Endothelial cell (in vitro differentiated cells): ENCODE measurements at places on chromosomes 6 and 20.
A peak's percentile ranks its signal among the peaks of the same experiment; 100 is the strongest.

- peak; percentile 80 for DNase-seq
These were observed 1.1 kb upstream of the TMEM74B start for GRCh38 chr20:1185790-1186334.

DNA sequence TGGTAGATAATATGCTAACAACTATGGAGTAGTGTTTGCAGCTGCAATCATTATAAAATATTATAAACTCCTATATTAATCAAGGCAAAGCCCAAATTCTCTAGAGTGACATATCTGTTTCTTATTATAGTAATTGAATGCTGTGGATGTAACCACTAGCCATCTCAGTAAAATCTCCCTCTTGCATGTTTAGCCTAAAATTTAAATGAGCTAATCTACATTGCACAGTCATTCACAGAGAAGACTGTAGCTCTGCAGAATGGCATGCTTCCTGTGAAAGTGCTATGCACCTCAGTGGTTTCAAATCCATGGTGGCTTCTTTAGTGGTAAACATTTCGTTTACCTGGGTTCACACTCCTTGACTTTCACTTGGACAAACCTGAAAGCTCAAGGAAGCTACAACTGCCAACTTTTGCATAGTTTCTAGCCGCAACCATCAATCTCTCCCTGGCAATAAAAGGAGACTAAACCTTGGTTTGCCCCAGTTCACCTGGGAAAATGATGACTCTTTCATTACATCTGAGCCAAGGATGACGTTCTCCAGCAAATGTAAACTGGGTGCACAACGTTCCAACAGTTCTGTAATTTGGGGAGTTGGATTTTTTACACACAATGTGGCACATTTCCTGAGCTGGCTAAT, 47.2 kb downstream of the FILIP1 start:
- DNase-seq: no peak

GRCh38 chr20:62617711-62618483, 24.4 kb upstream of the SLCO4A1 start:
- no peak for DNase-seq

DNA sequence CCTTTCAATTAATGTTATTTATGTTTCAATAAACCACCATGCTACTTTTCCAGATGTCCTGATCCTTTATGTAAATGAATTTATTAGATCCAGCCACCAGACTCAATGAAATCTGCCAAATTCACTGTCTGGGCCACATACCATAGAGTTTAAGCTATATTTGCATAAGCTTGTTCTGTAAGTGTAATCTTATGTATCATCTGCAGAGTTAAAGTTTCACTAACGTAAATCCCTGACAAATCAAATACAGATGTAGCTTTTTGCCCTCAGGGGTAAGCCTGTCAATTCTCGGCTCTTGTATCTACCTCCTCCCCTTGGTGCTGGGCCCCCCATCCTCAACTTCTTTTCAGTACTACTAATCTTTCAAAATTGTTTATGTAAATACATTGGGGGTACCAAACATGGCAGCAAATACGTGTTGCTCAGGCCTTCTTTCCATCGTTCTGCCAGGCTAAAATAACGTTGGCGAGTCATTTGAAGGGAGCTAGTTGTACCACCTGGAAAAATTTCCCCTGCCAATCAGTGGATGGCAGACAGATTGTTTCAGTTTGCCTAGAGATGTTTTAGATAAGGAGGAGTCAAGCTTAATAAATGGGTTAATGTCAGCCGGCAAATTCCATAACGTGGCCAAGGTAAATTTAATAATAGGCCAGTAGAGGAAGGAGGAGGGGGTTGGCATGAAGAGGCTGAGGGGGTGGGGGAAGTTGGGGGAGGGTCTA, 79.6 kb downstream of the RPS12 start:
- no peak for DNase-seq

DNA sequence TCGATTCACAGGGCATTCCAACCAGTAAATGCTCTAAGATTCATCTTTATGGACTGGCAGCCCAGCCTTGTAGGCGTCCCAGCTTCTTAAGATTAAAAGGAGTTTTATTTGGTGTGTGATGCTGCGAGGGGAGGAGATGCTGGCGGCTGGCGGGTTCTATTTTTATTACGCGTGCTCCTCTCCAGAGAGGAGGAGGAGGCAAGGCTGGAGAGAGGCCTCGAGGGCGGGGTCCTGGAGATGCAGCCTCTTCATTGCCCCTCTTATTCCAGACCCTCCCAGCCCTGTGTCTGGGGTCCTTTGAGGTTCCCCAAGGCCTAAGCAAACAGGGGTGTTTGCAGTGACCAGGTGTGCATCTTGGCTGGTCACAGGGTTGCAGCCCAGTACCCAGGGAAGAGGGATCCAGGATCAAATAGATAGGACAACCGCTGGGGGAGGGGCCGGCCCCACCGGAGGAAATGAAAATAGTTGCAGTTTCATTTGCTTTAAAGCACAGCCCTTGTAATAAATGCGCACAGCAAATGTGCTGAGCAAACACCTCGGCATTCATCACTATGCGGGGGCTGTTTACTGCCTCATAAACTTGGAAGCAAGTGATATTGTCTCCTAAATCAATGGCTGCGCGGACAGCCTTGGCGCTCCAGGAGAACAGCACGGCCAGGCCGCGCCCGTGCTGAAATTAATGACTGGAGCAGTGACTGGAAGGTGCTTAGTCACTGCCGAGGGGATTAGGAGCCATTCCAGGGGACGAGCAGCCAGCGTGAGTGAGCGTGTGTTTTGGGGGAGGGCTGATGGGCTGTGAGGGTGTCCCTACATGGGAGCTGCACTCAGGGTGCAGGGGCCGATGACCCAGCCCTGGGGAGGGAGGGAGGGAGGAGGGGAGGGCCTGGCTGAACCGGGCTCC, 83.0 kb downstream of the TMEM242 start:
- DNase-seq: no peak

DNA sequence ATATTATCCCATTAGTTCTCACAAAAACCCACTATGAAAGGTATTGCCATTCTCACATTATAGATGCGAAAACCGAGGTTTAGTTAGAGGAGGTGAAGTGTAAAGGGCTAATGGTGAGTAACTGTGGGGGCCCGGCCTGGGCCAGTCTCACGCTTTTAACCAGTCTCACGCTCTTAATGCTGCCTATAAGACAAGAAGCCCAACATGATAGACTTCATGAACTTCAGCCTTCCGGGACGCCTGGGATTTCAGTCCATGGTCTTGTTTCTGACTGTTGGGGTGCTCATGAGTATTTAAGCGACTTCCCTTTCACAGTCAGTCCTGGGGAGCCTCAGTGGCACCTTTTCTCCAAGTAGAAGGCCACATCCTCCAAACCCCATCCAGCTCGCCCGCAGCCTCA, 31.7 kb downstream of the AGPAT4 start:
- DNase-seq: no peak

GRCh38 chr6:133034509-133035206, 206.5 kb upstream of the EYA4 start:
- no peak for DNase-seq

DNA sequence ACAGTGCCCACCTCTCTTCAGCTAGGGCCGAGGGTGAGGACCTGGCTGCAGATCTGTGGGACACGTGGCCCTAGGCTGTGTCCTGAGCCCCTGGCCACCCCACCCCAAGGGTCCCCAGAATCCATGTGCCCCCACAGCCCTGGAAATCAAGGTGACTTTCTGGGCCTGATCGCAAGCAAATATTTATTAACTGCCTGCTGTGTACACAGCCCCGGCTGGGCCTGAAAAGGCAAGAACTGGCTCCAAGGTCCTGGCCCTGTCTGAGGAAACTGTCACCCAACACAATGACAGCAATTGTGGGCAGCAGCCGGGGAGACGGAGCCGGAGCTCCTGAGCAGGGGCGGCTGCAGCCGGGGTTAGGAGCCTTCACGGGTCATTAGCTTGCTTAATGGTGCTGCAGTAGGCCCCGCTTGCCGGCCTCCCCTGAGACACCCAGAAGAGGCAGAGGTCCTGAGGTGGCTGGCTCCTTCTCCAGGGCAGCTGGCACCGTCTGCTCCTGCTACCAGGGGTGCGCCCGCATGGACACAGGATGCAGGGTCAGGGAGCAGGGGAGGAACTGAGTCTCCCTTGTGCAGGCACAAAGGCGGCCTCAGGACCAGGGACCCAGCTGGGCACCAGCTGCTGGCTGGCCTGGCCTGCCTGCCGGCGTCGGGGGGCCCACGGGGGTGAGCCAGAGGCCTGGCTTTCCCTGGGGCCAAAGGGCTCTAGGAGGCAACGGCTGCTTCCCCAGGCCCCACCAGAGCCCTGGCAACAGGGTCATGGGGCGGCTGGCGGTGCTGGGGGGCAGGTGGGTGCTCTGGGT, 24.1 kb downstream of the NPEPL1 start:
- peak; percentile 5 for DNase-seq

DNA sequence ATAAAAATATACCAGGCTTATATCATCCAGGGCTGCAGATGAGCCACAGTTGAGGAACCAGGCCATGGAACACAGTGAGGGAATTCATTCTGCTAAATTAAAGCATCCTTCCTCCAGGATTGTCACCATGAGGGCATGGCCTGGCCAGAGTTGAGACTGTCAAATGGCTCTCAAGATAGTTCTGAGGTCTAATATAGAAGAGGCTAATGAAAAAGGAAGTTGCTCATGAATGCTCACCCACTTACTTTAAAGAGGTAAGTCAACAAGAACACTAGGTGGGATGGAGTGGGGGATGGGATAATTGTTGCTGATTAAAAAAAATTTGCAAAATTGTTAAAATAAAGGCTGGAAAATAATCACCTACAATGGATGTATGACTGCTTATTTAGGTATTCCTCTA, 72.0 kb upstream of the GCM1 start:
- no peak for DNase-seq

GRCh38 chr6:74550821-74551220, 655.0 kb downstream of the COL12A1 start:
- no peak for DNase-seq

DNA sequence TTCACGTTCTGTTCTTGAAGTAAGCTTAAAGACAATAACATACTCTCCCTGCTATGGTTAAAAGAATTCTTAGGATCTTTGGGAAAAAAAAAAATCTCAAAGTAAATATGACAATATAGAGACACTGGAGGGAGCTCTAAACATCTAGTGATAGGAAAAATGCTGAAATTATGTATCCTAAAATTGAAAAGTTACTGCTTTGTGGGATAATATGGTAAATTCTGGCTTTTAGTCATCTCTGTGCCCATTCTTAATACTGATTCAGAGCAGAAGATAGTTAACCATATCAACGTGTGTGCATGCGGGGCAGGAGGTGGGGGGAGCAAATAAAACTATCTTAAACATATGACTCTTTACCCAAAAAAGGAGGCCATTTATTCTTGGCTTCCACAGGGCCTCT, 165.4 kb downstream of the GMPR start:
- DNase-seq: no peak

DNA sequence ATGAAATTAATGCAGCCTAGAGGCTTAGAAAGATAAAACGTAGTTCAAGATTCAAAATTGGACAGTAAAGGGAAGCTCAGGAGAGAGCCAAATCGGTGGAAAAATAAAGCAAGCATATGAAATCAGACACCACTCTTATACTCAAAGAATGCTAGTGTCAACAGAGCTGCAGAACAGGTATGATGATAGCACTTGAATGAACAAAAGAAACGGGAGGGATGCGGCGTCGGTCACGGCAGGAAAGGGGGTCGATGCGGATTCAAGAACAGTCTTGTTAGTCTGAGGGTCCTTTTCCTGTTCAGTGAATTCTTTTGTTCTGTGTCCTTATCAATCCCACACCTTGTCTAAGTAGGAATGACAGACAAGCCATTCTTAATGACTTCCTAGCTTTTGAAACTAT, 114.4 kb downstream of the FOXC1 start:
- peak; percentile 33 for DNase-seq

GRCh38 chr20:4130404-4131189, 115.2 kb upstream of the RNF24 start:
- DNase-seq: no peak

DNA sequence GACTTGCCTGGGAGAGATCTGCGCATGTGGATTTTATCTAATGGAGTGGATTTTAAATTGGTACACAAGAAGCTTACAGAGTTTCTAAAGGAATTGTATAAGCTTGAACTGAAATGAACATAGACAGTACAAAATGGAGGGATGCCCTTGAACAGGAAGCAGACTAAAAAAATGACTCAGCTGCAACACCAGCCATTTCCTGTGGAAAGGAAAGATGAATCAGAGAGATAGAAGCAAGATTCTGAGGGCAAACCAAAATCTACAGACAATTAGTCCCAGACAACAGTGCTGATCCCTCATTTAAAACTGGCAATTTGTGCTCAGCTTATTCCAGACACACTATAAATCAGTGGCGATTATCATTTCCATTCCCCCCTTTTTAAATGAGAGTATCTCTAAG, 114.6 kb upstream of the TCF21 start:
- DNase-seq: no peak

DNA sequence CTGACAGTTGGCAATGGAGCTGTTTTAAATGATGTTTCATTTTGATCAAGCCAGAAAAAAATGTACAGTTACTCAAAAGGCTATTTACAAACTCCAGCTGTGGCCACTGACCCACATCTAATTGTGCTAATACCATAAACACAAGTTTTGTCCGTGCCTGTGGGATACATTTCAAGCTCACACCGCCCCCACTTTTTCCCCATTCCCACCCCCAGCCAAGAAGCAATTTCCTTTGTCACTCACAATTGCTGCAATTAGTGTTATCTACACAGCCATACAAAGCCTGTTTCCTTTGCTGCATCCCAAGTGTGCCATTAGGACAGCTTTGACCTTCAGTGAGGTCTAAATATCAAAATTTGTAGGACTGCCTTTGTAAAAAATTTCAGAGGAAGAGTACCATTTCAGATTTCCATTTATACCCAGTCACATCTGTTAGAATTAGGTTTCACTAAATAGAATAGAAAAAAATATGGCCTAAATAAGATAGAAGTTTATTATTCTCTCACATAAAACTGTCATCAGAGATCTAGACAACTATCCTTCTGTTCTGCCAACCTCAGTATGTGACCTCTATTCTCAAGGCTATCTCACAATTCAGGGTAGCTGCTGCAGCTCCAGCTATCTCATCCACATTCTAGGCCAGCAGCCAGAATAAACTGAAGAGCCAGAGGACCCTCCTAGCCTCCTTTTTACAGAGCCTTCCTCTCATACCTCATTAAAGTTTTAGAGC, 202.6 kb downstream of the NFATC2 start:
- no peak for DNase-seq

DNA sequence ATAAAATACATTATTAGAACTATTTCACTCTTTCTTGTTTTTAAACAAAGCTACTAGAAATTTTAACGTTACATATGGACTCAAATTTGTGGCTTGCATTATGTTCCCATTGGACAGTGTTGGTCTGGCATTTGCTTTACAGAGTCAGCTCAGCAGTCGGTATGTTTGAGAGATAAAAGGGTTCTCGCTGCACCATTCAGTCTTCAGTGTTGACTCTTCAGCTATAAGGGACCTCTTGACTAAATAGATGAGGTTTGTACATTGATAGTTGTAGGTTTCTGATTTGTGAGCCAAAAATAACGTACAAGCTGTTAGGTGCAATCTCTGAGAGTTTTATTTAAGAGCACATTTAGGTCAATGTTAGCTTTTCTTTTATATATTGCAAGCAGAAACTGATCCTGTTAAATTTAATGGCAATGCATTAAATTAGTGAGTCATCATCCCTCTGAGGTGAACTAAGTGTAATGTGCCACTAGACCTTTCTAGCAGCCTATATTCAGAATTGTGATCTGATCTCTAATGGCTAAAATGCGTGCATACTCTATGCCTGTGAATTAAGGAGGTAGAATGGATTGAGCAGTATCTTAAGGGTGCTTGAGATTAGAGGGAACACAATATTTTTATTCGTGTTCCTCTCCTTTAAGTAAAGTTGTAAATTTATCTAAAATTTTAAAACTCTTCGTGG, 485.6 kb upstream of the SYNCRIP start:
- DNase-seq: no peak
